Lung microvascular endothelial cell (primary cell): ENCODE measurements at places on chromosomes 4 and X. TPM values are rescaled to one million over a fixed set of nuclear protein-coding genes. Genes with fewer than 3 reads are reported as not detected.

The KIF4A gene
- 1.8 and 6.3 TPM in 2 replicates for total RNA-seq

The GYPE gene
- not detected in 2 replicates for total RNA-seq

The LIMCH1 gene
- 15.7 and 20.7 TPM in 2 replicates for total RNA-seq

The FGA gene
- total RNA-seq, result not detected in 2 replicates

DNA sequence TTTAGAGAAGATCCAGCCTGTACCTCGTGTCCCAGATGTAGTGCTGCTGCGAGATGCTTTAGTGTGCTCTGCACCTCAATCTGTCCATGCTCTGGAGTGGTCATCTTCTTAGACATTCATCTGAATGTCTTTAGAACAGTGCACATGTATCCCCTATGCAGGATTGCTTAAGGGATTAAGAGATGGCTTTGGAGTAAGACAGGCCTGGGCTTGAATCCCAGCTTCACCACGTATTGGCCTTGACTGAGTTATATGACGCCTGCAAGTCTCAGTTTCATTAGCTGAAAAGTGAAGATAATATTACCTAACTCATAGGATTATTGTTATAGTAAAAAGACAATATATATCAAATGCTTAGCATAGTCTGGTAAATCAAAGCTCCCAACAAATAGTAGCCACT lies 98.3 kb downstream of the NFKB1 start:
- DNase-seq, result no peak

GRCh38 chr4:77012726-77013125 lies 63.1 kb downstream of the CCNI start:
- DNase-seq, result no peak

DNA sequence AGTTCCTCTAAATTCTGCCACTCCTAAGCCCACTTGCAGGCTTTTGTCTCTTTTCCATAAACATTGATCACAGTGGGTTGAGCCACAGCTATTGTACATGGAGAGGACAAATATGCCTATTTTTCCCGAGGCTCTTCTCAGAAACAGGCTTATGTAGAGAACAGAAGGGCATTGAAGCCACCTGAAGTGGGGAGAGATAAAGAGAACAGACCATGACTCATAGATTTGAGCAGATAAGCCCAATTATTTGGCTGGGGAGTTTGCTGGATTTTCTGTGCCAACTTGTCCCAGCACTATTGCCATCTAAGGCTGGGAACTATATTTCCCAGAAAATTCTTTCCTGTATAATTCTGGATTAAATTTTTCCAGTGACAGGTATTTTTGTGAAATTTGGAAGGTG lies 446.1 kb upstream of the RPS6KA3 start:
- DNase-seq, result no peak
